ENCODE measurements at places on chromosomes 4 and X.
A peak's percentile ranks its signal among the peaks of the same experiment; 100 is the strongest.

DNA sequence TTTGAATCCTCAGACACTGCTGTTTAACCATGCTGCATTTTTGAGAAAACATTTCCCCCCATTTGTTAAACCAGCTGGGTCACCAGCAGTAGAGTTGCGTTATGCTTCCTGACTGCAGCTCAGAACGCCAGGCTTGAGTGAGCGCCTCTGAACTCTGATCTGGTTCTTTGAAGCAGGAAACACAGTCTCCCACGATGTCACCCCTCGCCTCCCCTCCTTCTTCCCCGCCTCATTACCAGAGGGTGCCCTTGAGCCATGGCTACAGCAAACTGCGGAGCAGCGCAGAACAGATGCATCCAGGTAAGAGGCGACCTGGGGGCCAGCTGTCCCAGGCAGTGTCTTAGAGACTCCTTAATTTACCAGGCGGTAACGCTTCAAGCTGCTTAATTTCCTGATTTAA lies 78.4 kb downstream of the REPS2 start:
- DNase-seq = peak; percentile 31

GRCh38 chrX:48761674-48762471 lies at the start of gene GLOD5:
GLOD5 (plus strand) TSS chrX:48761747; CDS start chrX:48761791, 44 bp downstream.
- peak; percentile 39 for DNase-seq

DNA sequence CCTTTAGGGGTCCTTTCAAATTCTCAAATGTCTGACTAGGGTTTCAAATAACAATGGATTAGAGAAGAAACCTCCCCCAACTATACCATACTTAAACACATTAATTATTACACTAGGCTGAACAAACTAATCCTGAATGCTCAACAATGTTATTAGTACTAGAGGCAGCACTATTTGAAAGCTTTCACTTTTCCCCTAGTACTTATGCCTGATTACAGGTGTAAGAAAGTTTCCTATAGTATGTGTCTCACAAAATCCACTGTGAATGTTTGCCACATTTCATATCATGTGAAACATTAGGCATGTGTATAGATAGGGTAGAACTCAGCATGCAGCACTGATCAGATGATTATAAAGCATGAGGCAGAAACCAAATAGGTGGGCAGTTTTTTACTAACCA lies 336.2 kb downstream of the ZNF674 start:
- no peak for DNase-seq

GRCh38 chr4:31370866-31371465 lies 650.8 kb downstream of the PCDH7 start:
- DNase-seq = no peak

- no peak for DNase-seq
These were observed 106.1 kb upstream of the ATOH1 start for GRCh38 chr4:93722446-93722845.

GRCh38 chrX:13805241-13805640 lies 11.7 kb downstream of the GPM6B start:
- DNase-seq = no peak

DNA sequence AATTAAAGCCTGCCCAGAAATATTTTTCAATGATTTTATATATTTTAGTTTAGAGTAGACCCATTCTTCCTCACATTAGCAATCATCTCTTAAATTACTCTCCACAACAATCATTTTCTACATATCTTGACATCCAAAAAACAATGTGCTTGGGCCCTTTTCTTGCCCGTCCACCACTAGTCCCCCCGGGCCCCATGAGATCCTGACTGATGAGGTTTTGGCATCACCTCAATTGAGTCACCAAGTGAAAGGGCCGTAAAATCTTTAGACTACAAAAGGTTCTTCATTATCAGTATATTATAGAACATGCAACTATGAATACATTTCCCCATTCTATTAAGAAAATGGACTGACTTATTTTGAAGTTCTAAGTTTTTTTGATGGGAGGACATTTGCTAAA lies 4.0 kb upstream of the CDKL2 start:
- no peak for DNase-seq

DNA sequence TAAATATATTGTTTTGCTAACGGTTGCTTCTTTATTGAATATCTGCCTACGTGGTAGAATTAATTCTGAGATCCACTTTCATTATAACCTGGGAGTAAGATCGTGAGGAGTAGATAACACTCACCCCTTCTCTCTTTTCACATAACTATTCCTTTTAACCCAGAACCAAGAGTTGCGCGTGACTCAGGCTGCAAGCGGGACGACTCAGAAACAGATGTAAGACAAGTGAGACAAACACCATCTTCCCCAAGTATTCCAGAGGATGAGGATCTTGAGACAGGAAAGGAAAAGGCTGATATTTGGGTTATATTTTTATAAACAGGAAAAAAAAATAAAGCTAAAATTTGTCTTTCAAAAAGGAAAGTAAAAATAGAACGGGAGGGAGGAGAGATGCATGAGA lies 318.8 kb upstream of the NOCT start:
- DNase-seq = no peak

- no peak for DNase-seq
These were observed 954.1 kb upstream of the INTU start for GRCh38 chr4:126678618-126679017.

GRCh38 chr4:72283357-72283756 lies 251.6 kb downstream of the NPFFR2 start:
- no peak for DNase-seq

GRCh38 chr4:55466001-55466400 lies 70.2 kb downstream of the TMEM165 start:
- no peak for DNase-seq

DNA sequence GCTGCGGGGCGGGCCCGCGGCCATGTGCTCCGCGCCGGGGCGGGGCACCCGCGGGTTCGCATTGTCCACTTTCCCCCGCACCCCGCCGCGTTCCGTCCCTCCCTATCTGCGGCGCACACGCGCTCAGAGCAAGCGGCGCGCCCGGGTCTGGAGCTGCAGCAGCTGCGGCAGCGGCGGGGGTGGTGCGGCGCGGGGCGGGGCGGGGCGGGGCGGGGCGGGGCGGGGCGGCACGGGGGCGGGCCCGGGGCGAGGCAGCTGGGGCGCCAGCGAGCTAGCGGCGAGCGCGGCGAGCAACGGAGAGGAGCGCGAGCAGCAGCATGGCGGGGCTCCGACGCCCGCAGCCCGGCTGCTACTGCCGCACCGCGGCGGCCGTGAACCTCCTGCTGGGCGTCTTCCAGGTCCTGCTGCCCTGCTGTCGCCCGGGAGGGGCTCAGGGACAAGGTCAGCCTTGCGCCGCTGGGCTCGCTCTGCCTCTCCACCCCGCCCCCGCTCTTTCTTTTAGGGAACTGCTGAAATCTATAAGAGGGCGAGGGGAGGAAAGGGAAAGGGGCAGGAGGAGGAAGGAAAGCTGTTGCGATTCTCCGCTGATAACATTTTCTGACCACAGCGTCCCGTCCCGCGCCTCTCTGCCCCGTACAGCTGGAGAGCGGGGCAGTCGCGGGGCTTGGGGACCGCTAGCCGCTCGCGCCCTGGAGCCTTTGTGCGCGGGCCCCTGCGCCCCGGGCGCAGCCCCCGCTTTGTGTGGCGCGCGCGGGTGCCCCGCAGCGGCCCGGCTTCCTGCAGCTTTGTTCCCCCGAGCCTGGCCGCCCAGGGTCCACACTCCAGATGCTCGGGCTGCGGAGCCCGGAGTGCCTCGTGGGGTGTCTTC lies at the start of gene TMEM131L:
Gene TMEM131L (plus strand): TSS at position 280 of the 868 bp plus-strand sequence. CDS start 38 bp downstream, at position 318.
- peak; percentile 53 for DNase-seq

DNA sequence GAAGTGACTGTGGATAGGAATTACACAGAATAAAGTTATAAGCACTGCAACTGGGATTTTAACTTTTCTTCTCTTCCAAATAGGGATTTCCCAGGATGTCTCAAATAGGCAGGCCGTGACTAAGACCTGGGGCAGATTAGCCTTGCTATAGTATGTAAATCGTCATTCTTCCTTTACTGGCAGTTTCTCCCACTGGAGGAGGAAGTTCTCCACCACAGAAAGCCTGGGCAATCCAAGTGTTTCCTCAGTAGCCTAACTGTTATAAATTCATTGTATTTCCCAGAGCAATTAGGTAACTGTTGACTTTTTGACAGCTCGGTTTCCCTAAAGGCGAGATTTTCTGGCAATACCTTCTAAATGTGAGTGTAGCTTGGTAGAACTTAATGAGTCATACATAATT lies at the start of gene TNIP3:
Gene TNIP3 (minus strand): TSS at position 31 of the 400 bp plus-strand sequence. CDS start 196 bp downstream, outside the sequence.
- DNase-seq = no peak

GRCh38 chr4:146193628-146194027 lies 18.1 kb downstream of the LSM6 start:
- no peak for DNase-seq

GRCh38 chrX:81174286-81174685 lies 27.4 kb downstream of the HMGN5 start:
- DNase-seq = no peak

DNA sequence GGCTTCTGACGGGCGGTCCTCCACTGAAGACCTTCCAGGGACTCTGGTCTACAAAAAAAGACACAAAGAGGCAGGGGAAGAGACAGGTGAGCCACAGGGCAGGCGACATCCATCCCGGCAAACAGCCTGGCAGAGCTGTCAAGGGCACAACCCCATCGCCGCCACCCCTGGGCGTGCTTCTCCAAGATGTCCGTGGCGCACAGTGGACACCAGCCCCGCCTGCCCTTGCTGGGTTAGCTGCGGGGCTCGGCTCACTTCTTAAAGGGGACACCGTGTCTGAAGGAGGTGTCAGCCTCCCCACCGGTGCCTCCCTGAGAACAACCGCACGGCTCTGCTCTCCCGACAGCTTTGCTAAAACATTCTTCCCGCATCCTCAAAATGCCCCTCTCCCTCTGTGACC lies 28.4 kb downstream of the FAM53A start:
- DNase-seq = no peak

GRCh38 chrX:154374313-154375155 lies at the start of gene FLNA:
FLNA (minus strand) TSS chrX:154374634; CDS start chrX:154371245, 3,389 bp downstream.
- no peak for DNase-seq
